ENCODE measurements at places on chromosomes 1 and 21.
A peak's percentile ranks its signal among the peaks of the same experiment; 100 is the strongest.

DNA sequence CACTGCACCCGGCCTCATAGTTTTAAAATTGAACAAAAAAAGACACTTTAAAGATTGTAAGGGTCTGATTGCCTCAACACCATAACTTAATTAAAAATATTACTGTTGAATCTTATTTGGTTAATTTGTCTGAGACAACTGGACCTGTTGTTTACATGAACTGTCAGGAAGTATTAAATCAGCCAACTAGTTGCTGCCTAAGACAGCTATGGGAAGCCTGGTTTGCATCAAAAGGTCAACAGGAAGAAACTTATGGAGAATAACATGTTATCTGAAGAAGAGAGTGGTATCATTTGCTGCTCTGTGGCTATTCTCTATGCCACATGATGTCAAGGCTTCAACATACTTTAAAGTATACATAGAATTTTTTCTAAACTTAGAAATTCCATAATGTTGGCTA is 853.5 kb upstream of the ADAMTS5 start:
- no peak for DNase-seq

GRCh38 chr1:160217481-160218051 is 12.4 kb downstream of the PEA15 start:
- DNase-seq, result peak; percentile 54

DNA sequence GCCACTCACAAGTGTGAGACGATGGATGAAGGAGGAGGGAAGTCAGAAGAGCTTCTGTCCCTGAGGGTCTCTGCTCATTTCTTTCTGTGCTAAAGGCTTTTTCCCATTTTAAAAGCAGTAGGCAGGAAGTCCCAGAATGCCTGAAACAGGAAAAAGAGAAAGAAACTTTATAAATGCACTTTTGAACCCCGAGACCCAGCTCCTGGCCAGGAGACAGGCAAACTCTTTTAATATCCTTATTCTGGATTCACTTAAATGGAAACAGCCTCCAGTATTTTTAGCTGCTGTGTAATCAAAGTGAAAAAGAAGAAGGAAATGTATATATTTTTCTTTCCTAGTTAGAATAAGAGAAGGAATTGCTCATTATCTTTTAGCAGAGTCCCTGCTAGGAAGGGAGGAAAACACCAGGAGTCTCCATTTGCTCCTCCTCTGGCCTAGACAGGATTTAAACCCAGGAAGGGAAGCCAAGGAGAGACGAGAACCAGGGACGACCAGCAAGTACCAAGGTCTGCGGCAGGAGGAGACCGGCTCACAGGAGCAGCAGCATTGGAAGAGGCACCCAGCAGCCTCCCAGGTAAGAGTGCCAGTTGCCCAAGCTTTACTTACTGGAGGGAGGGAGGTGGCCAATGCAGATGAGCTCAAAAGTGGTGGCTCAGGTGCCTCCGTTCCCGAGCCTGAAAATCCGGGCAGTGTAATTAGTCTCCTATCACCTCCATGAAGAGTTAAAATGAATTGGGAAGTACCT is at the start of gene TNN:
Gene TNN (plus strand): TSS at position 472 of the 745 bp plus-strand sequence. CDS start 9,586 bp downstream, outside the sequence.
- no peak for DNase-seq

DNA sequence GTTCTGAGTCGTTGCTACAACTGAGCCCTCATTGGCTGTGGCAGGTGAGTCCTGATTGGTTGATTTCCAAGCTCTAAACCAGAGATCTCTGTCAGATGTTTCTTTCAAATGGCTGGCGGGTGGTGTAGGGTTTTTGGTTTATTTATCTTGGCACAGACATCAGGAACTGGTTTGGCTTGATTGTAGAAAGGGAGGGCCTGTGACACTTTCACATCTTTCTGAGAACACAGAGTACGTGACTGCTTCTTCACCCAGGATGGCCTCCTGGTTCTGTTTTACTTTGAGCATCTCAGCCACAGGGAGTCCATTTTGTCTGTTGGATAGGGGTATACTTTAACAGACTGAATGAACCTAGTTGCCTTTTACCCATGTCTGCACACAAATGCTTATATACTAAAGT is 89.4 kb upstream of the GPR52 start:
- DNase-seq, result no peak

GRCh38 chr1:4710592-4711415 is 56.4 kb downstream of the AJAP1 start:
- DNase-seq, result no peak

DNA sequence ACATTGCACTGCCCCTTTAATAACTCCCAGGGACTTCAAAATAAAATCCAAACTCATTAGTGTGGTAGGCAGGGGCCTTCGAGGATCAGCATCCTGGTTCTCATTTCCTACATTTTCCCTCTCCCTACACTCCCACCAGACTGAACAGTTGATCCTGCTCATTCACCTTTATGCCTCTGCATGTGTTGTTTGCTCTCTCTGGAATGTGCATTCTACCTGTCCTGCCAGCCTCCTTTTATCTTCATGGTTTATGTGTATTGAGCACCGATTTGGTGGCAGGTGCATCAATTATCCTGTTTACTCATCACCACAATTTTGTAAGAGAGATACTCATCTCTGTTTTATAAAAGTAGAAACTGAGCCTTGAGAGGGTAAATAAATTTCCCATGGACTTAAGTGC is 125.0 kb downstream of the ADSS2 start:
- no peak for DNase-seq

GRCh38 chr1:2045468-2046173 is 4.6 kb upstream of the PRKCZ start:
- DNase-seq, result peak; percentile 31

- no peak for DNase-seq
Measured at GRCh38 chr1:230105754-230106625, 39.0 kb downstream of the GALNT2 start.

- DNase-seq, result no peak
Measured at GRCh38 chr1:1597275-1597930, 2.5 kb downstream of the FNDC10 start.

GRCh38 chr1:59151387-59151761 is 145.5 kb upstream of the FGGY start:
- DNase-seq, result no peak

DNA sequence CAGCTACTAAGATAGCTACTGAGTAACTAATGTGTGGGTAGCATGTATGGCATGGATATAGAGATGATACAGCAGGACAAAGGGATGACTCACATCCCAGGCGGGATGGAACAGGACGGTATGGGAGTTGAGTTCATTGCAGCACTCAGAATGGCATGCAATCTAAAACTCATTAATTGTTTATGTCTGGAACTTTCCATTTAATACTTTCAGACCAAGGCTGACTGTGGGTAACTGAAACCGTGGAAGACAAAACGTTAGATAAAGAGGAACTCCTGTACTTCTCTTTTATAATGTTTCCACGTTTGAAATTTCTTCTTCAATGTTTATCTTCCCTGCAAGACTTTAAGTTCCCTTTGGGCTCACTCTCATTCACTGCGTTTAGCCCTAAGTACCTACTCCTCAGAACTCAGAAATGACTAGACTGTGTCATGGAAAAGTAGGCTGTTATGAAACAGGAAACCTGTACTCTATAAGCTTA is 151.9 kb downstream of the MAGI3 start:
- DNase-seq, result no peak

GRCh38 chr1:47235806-47236205 is 3.8 kb upstream of the TAL1 start:
- DNase-seq, result no peak

DNA sequence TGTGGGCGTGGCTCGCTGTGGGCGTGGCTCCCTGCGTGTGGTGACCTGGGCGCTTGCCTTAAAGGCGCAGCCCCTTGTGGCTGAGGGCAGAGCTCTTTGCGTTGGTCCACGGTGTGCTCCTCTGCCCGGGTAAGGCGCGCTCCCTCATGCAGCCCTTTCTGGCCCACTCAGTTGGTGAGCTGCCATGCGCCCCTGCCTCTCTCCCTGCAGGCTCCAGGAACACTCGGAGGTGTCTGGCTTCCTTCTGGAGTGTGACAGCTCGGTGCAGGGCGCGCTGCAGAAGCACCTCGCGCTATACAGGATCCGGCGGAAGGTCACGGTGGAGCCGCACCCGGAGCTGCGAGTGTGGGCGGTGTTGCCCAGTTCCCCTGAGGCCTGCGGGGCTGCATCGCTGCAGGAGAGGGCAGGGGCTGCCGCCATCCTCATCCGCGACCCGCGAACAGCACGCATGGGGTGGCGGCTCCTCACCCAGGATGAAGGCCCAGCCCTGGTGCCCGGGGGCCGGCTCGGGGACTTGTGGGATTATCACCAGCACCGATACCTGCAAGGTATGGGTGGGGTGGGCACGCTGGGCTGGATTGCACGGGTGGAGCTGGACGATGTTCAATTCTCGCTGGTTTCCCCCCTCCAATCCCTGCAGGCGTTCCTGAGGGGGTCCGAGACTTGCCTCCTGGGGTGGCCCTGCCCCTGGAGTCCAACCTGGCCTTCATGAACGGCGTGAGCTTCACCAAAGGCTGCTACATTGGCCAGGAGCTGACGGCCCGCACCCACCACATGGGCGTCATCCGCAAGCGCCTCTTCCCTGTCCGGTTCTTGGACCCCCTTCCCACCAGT is 9.1 kb downstream of the IBA57 start:
- no peak for DNase-seq

GRCh38 chr1:161072751-161073449 is 3.2 kb upstream of the ARHGAP30 start:
- no peak for DNase-seq

- no peak for DNase-seq
Measured at GRCh38 chr1:100353988-100354387, 1.7 kb downstream of the CDC14A start.

GRCh38 chr1:161491472-161491871 is 13.8 kb upstream of the FCGR2A start:
- DNase-seq, result no peak

- DNase-seq, result no peak
Measured at GRCh38 chr1:111402083-111402482, 25.5 kb downstream of the OVGP1 start.

DNA sequence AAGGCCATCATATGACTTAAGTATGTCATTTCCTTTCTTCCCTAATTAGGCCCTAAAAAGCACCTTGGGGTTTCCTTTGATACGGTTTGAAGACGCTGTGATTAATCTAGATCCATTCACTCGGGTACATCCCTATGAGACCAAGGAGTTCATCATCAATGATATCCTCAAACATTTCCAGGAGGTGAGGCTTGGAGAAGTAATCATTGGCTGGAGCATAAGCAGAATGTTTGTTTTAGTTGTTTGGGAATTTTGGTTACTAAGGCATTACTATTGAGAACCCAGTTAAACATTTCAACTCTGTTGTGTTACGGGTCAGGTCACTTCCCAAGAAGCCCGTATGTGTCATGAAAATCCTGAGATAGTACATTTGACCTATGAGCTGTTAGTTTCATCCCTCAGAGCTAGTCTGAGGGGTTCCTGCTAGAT is 185.2 kb downstream of the VPS13D start:
- DNase-seq, result no peak

GRCh38 chr1:158494796-158495195 is 22.8 kb downstream of the OR10R2 start:
- DNase-seq, result no peak

DNA sequence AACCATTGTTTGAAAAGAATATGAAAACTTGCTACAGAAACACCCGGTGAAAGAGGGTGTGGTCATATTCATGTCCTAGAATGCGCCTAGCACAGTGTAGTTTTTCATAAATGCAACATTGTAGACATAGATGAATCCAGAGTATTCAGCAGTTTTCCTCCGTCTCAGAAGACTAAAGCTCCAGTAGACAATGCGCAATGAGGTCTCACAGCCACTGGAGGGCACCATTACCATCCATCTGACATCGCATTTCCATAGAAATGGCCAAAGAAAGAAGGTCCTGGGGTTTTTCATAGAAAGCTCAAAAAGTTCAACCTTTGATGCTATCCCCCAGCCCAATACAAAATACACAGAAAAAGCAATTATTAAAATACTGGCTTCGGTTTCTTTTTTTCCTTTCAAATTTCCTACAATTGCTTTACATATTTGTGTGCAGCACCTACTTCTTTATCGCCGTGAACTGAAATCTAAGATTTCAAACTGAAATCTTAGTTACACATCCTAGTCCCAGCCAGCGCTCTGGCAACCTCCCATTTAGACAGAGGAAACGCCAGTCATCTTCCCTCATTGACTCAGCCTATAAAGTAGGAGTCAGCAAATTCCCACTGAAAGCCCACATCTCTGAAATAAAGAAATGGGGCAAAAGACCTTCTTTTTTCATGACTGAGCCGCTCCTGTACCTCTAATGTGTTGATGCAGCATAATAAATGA is 3.9 kb upstream of the CD58 start:
- peak; percentile 83 for DNase-seq

- peak; percentile 31 for DNase-seq
Measured at GRCh38 chr1:173422456-173422976, 54.6 kb upstream of the PRDX6 start.

DNA sequence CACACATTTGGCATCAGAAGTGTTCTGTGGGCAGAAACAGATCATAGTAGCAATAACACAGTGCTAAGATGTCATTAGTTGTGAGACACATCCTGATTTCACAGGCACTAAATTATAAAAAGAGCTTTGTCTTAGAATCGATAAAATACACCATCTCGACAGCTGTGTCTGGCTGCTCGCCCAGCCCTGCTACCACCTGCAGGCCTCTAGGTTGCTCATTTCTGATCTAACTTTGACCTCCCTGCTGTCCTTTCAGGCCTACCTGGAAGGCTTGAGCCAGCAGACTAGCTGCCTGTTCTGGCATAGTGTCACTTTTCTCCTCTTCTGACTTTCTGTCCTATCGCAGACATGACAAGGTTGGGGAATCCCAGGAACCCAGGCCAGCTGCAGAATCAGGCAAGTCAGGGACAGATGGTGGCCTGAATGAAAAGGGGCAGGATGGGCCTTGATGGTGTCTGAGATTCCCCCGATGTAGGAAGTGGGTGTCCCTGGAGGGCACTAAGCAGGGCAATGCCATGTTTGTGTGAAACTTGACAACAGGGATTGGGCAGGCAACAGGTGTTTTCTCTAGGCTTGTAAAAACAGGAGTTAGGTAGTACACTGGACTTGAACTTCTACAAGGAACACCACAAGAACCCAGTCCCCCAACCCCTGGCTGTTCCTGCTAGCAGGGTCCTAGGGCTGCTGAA is 66.6 kb upstream of the RHOU start:
- no peak for DNase-seq

DNA sequence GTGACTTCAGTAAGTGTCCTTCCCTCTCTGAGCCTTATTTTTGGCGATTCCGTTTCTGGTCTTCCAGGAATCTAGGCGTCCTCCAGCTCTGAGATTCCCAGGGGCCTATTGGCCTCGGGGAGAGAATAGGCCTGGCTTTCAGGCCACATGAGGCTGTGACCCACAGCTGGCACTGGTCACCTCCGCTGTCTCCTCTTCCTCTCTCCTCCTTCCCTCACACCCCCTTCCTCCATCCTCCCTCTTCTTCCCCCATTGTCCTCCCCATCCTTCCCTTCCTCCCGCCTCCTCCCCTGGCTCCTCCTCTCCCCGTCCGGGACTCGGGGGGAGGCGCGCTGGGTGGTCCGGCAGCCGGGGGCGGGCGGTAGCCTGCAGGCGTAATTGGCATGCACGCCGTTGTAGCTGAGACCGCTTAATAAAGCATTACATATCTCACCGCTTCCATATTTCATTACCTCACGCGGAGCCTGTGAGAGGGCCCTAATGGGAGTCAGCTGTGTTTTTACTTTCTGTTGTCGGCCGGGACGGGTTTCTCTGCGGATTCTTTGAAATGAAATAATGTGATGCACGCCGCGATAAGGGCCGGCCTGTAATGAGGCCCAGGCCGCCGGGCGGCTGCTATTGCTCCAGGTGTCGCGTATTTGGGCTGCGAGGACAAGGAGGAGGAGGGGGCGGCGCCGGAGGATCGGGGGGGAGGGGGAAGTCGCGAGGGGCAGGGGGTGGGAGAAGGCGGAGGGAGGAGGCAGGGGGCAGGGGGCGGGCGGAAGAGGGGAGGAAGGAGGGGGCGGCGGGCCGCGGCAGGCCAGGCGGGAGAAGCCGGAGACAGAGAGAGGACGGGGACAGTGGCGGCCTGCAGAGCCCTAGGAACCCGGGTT is 95.3 kb downstream of the FOXD2 start:
- DNase-seq, result peak; percentile 76
